GM20000 (cell line): ENCODE measurements at places on chromosomes 1 and 21.

- no peak for DNase-seq
Observed at GRCh38 chr21:15255261-15255660, 190.5 kb upstream of the NRIP1 start.

DNA sequence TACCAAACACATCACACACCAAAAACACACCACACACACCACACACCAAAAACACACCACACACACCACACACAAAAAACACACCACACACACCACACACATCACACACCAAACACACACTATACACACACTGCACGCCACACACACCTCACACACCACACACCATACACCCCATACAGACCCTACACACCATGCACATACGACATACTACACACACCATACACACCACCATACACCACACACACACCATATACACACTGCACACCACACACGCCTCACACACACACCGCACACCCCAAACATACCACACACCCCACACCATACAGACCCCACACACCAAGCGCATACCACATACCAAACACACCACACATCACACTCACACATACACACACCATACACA is 226.9 kb upstream of the PKN2 start:
- DNase-seq: no peak

DNA sequence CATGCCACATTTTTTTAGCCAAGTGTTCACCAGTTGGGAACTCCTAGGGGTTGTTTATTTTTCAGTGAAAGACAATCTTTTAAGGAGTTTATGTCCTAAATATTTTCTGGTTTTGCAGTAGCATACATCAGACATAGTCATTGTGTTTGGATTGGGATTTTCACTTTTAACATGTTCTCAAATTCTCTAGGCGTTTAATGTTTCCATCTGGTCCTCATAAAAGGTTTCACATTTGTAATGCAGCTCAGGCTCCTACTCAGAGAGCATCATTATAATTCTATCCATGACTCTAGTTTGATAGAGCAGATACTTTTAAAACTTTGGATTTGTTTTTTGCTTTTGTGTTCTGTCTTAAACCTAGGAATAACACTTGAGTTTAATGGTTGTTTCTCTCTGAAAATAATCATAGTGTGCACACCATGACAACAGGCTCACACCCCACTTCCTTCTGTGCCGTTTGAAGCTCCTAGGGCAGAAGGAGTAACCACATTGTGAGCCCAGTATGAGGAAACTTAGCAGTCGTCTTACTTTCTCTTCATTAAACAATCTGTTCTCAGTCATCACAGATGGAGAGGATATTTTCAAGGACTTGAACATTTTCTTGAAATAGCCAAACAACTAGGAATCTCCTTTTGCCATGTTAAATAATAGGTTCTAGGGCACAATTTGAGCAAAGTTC is 219.6 kb downstream of the PDE4B start:
- DNase-seq: no peak

- DNase-seq: no peak
Observed at GRCh38 chr1:58905628-58906221, 121.9 kb upstream of the JUN start.

DNA sequence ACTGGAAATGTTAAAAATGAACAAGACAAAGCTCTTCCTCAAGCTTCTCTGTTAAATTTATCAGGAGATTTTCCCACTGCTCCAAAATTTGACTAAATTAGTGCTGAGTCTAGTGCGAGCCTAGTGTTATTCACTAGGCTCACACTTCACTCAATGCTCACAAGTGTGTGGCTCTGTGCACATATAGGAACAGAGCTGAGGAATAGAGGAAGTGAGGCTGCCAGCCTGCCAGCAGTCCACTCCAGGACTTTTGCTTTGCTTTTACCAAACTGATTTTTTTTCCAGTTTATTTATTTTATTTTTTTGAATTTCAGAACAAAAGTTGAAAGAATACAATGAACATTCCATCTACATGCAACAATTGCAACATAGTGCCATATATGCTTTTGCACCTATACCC is 87.2 kb downstream of the VAV3 start:
- DNase-seq: no peak

- no peak for DNase-seq
Observed at GRCh38 chr1:226021401-226021800, 22.3 kb upstream of the SDE2 start.

DNA sequence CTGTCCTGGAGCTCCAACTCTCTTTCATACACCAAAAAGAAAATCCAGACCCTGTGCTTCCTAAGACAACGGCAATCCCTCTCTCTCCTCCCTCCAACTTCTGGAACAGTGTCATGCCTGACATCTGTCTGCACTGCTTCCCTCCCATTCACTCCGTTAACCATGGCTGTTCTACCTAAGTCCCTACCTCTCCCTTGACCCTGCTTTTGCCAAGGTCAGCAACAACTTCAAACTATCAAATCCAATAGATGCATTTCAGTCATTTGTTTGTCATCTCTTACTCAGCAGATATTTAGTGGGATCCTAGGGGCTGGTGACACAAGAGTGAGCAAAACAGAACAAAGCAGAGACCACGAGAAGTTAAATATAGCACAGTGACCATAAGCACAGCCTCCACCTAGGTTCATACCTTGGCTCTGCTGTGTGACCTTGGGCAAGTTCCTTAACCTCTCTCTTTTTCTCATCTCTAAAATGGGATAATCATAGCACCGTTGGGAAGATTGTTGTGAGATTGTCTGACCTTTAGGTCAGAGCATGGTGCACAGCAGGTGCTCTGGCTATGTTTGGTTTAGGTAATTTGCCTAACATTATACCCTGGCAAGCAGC is 88.9 kb downstream of the TMEM53 start:
- no peak for DNase-seq

DNA sequence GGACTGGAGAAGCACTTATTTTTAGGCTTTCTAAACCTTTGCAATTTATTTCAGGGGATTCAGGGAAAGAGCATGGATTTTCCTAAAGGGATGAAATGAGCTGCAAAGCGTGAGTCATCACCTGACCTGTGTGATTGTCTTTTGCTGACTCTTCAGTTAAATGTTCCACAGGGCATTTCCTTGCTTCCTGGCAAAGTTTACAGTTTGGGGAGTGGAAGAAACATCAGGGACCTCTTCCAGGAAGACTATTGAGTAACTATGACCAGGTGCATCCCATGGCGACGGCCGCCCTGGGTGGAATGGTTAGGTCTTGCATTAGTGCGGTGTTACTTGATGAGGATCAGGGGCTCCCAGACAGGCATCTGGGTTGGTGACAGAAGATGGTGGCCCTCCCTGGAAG is 79.5 kb upstream of the SIPA1L2 start:
- no peak for DNase-seq

DNA sequence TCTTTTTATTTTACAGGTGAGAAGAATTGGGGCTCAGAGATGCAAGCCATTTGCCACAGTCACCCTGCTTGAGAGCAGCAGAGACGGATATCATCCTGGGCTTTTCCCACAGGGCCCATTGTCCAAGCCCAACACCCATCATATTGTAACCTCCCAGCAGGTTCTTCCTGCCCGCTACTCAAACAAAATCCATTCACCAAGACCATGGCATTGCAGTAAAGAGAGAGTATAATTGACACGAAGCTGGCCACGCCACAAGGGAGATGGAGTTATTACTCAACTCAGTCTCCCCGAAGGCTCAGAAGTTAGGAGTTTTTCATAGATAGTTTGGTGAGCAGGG is 60.9 kb upstream of the KLHDC7A start:
- no peak for DNase-seq

DNA sequence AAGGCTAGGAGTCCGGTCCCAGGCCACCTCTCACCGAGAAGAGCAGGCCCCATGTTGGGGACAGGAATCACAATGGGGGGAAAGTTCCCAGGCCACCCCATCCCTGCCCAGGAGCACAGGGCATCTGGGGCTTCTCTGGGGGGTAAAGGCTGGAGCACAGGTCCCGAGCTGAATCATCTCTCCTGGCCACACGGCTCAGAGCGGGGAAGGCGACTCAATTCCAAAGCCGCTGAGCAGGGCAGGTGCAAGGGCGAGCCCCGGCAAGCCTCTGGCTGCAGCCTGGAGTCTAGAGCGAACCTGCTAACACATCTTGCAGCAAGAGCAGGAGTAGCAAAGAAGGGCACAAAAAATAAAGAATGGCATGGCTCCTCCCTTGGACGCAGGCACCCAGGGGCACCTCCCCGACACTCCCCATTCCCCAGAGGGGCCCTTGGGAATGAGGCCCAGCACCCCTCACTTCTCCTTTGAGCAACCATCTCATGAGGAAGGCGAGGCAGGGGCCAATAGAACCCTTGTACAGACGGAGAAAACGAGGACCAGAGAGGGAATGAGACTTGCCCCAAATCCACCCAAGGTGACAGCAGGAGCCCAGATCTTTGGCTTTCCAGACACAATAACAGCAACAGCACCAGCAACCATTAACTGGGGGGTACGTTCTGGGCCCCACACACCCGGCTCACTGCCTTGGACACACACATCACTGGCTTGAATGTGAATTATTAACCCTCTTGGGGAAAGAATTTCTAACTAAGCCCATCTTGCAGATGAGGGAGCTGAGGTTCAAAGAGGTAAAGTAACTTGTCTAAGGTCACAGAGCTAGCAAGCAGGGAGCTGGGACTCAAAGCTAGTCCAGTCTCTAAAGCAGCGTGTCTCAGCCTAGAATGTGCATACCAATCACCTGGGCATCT is 20.7 kb upstream of the ALDH4A1 start:
- DNase-seq: no peak

DNA sequence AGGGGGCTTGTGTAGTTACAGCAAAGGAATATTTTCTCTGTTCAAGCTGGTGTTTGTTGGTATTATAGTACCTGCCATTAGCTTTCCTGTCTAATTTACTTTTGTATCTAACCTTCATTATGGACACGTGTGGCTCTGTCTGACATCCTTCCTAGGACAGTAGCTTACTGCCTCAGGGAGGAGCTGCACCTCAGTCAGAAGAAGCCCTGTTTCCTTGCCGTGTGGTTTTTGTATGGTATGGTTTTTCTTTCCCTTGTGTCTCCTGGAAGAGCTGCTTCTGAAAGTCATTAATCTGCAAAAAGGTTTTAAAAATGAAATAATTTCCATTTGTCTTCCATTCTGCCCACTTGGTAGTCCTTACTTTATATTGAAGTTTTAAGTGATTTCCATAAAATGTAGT is 17.4 kb upstream of the CRB1 start:
- DNase-seq: no peak

DNA sequence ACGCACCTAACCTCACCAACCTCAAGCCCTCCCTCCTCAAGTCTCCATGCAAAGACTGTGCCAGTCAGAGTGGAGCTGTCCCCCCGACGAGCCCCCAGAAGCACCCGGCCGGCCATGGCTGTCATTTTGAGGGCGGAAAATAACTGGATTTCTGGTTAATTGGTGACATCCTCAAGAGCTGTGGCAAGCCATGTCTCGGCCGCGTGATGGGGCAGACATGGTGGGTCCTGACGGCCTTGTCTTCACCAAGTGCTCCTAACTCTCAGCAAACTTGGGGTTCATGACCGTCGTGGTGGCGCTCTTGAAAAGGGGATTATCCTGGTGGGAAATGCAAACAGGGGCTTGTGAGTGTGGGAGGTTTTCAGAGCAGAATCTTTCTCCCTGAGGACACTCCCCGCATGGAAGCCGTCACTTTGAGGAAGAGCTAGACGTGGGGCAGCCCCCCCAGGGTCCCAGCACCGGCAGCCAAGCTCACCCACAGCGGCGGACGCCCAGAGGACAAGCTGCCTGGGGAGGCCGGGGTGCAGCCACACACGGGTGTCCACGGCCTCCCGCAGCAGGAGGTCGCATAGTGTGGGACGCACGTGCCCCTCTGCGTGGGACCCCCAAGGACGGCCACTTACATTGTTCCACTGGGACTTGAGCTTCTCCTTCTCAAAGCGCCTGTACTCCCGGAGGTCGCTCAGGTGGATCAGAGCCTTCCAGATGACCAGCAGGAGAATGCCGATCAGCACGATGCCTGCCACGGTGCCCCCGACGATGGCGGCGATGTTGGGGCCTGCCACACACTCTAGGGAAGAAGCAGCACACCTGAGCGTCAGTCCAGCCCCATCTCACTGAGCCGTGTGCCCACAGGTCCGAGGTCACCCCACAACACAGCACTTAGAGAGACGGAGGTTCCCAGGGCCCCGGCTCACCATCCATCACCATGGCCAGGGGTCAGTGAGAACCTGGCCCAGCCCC is 12.9 kb upstream of the PTTG1IP start:
- no peak for DNase-seq

GRCh38 chr1:1462318-1462966 is 9.1 kb upstream of the ATAD3B start:
- DNase-seq: peak; percentile 49

DNA sequence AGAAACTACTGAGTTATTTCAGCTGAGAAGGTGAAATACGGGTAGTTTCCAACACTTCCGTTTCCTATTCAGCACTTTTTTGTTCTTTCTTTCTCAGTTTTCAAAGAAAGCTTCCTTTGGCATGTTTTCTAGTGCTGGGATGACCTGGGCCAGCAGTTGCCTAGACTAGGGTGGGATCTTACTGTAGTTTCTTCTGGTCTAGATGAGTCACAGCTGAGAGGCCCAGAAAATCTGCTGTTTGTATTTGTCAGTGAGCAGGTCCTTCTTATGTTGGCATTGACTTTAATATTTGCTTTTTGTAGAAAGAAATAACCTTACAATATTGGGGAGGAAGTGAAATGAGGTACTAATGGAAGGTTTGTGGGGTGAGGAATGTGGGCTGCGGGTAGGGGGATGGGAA is 22.2 kb downstream of the C1orf21 start:
- DNase-seq: no peak

DNA sequence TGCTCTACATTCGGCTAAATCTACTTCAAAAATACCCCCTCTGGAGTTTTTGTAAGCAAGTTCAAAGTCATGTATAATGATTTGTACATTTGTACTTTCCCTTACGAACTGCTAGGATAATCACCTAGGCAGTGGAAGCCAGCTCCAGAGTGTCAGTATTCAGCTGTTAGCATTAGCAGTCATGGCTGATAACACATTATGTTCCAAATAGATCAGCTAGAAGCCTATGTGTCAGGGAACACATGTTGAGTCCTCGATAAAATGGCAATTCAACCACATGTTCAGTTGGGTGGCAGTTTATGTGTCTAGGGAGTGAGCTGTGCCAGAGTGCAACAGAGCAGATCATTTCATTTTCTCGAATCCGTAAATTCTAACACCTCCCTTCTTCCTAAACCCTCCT is 65.8 kb upstream of the KRTAP11-1 start:
- no peak for DNase-seq

- no peak for DNase-seq
Observed at GRCh38 chr1:171961861-171962260, 120.6 kb downstream of the DNM3 start.

DNA sequence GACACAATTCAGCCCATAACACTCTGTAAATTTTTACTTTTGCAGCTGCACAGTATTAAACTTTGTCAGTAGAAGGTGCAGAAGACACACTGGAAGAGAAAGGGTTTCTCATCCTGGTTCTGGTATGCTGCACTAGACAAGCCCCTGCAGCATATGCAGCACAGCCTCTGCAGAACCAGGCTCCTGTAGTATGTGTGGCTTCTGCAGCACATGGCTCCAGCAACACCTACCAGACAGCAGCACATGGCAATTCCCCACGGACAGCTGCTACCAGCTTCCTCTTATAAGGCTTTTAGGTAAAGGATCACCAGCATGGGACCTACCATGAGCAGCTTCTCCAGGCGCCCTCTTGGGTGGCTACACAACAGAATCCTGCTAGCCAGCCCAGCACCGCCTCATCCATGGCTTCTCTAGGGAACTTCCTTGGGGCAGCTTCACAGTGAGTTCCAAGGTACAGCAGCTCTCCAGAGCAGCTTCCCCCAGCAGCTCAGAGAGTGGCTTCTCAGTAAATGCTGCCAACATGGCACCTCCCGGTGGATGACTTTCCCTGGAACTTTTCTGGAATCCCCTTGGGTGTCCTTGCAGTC is 534.4 kb upstream of the CXADR start:
- no peak for DNase-seq
